ENCODE measurements at places on chromosomes 2 and 18.

- DNase-seq: no peak
These were observed 450.1 kb downstream of the SLC4A3 start for GRCh38 chr2:220077488-220077887.

DNA sequence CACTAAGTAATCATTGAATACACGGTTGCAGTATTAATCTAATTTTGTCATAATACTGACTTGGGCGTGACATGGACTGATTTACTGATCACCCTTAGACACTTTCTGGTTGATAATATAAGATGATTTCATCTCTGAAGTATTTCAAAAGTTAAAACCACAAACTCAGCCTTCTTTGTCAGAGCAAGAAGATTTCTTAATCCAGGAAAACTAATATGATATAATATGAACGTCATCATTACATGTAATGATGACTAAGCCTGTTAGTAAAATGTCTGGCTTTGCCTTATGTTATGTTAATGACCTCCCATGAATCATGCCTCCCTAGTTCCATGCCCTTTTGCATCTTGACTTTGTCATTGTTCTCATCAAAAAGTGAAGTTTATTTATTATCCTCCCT, 1325.0 kb upstream of the CDH2 start:
- DNase-seq: no peak

DNA sequence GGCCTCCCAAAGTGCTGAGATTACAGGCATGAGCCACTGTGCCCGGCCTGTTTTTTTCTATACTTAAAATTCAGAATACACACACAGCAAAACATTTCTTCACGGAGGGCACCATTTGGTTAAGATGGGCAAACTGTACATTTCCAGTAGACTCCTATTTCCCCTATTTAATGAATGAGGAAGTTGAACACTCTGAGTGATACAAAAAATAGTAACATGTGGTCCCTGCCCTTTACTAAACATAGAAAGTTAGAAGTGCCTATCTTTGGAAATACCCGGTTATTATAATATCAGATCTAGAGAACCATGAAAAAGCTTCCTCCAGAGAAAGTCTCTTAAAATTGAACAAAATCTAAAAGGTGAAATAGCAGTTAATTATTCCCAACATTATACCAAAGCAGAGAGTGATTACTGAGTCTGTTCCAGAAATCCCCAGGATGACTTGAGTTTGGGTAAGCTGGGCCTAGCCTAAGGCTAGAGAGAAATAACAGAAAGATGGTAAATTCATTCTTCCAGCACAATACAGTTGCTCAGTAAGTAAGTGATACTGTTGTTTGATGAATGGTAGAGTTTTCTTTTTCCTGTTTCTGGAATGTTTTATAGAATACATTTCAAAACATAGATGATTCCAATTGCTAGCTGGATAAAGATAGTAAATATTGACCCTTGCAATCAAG, 23.3 kb upstream of the RMC1 start:
- no peak for DNase-seq

- DNase-seq: no peak
These were observed 13.6 kb downstream of the NMS start for GRCh38 chr2:100483895-100484294.

DNA sequence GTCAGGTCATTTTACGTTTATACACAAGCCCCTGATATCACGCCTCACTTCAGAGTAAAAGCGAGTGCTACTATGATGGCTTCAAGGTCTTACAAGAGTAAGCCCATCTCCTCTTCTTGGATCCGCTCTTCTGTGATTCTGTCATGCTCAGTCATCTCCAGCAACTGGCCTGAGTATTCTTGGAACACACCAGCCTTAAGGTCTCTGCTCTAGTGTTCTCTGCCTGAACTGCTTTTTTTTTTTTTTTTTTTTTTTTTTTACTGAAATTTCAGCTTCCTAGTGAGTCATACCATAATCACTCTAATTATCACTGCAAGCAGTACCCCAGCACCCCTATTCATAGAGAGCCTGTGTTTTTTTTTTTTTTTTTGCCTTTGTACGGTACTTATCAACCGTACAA, 1228.9 kb downstream of the CNTNAP5 start:
- no peak for DNase-seq

DNA sequence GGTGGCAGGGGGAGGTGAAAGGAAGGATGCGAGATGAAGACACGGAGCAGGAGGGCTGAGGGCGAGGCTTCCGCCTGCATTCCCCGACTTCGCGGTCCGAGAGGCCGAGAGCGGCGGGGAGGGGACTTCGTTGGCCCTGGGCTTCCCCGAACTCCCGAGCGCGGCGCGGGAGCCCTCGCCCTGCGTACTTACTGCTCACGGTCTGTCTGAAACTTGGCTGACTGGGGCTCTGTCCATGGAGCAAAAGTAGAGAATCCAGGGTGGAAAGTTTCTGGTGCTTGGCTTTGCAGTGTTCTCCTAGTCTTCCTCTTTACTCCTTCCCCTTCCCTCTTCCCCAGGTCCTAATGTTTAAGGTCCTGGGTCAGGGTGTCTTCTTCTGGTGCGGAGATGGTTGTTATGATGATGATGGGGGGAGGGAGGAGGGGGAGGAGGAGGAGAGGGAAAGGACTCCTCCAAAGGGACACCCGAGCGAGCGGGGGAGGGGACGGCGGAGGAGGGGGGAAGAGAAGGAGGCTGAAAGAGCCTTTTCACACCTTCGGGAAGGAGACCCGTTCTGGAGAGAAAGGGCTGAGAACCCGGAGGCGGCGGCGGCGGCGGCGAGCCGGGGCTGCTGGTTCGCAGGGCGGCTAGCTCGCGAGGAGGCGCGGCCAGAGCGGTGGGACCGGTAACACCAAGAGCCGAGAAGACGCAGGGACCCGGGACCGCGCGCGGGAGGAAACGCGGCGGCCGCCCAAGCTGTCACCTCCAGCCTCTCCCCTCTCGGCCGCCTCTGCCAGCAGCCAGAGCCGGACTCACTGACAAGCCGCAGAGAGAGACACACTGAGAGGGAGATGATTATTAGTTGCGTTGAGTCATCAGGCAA, at the start of gene SATB2:
Gene SATB2, minus strand, starts transcription at position 793 of the 862 bp plus-strand sequence. CDS start 1,902 bp downstream, outside the sequence.
- DNase-seq: no peak

DNA sequence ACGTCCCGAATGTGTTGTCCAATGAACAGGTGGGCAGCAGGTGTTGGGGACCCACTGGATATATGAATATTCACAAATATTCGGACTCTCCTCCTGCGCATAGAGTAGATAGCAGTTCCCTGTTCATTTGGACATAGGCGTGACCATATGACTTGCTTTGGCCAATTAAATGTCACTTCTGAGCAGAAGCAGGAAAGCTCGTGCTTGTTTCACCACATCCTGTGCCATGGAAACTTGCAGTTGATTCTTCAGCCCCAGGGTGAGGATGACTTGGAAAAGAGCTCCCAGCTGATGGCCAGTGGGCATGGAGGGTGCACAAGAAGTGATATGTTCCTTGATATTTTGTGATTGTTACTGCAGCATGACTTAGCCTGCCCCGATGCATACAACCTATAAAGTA, 52.6 kb downstream of the PTPRM start:
- no peak for DNase-seq

DNA sequence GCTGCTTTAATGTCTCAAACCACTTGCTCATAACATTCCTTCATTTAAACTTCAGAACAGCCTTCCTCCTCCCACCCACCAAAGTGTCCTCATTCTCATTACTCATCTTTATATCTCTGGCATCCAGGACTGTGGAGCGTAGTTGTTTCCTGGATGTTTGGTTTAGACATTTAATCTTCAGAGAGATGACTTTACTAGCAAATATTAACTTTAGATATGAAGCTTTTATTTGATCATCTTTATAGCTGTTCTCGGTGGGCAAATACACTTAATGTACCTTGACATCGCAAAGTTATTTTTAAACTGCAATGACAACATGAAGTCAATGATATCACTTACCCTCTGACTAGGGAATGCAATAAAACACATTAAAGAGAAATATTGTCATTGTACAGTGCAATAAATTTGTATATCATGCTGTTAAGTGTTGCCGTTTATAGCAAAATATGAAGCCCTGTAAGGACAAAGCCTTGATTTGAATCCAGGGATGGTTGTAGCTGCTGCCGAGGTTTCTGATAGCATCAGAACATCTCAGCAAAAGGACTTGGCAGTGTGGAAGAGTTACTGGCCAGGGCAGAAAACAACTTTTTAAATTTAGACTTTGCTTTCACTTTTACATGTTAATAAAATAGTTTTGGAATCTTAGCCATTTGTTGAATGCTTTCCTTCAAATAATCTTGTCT, 4.6 kb upstream of the LAMA3 start:
- no peak for DNase-seq

DNA sequence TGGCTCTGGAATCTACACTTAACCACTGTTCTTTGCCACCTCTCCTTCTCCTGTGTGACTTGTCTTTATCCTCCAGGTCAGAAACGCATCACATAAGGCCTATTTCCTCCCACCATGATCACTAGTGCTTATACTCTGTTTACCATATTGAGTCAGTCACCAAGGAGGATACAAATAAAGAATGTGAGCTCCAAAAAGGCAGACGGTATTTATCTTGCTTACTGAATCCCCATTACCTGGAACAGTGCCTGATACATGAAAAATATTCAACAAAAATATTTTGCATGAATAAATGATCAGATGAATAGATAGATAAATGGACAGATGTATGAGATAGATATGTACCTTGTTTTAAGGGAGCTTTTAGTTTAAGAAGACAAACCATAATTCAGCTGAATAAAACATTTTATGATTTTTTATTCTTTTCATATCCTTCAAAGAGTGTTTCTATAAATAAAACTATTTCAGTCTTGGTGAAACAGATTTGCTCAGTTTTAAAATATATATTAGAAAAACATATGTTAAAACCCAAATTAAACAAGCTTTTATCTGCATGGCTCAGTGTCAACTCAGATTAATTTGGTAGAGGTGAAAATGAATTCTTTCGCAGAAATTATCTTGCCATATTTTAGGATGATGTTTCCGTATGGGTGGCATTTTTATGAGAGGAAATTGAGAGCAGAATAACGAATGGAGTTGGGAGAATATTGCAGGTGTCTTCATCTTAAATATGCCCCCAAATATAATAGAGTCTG, 799.9 kb downstream of the DCC start:
- DNase-seq: no peak

DNA sequence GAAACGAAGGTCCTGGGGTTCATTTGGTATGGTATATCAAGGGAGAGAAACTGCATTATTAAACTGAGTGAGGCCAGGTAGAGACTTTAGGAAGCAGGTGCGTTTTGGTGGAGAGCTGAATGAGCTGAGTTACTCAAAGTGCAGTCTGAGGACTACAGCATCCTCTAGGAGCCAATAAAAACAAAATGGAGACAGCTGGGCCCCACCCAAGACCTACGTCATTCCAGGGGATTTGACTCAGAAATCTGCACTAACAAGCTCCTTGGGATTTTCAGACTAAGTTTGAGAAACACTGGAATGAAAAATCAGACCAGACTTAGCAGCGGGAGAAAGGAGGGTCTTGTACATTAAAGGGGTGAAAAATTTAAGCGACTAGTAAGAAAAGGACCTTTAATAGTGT, 131.5 kb downstream of the UXS1 start:
- DNase-seq: no peak

GRCh38 chr18:58378411-58379379, 250.2 kb downstream of the ALPK2 start:
- DNase-seq: no peak

- DNase-seq: no peak
These were observed 24.5 kb downstream of the BCL2L11 start for GRCh38 chr2:111145103-111145760.

GRCh38 chr2:127055786-127056076, 51.2 kb downstream of the BIN1 start:
- no peak for DNase-seq

DNA sequence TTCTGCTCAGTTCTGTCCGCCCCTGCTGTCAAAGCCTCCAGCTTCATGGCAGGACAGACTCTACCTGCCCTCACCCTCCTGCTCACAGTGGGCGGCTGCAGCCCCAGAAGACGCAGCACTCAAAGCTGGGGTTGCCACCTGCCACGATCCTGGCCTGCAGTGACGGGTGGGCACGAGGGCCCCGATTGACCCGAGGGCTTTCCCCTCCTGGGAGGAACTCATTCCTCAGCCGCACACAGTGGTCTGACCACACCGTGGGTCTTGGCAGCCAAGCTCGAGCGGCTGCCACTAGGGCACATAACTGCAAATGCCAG, 47.1 kb downstream of the HS6ST1 start:
- no peak for DNase-seq

GRCh38 chr2:232889876-232890401, 19.9 kb downstream of the SNORC start:
- DNase-seq: no peak

GRCh38 chr2:120231564-120231973, 8.4 kb upstream of the TMEM185B start:
- DNase-seq: no peak

- DNase-seq: no peak
These were observed 153.3 kb upstream of the KYNU start for GRCh38 chr2:142724186-142724585.

DNA sequence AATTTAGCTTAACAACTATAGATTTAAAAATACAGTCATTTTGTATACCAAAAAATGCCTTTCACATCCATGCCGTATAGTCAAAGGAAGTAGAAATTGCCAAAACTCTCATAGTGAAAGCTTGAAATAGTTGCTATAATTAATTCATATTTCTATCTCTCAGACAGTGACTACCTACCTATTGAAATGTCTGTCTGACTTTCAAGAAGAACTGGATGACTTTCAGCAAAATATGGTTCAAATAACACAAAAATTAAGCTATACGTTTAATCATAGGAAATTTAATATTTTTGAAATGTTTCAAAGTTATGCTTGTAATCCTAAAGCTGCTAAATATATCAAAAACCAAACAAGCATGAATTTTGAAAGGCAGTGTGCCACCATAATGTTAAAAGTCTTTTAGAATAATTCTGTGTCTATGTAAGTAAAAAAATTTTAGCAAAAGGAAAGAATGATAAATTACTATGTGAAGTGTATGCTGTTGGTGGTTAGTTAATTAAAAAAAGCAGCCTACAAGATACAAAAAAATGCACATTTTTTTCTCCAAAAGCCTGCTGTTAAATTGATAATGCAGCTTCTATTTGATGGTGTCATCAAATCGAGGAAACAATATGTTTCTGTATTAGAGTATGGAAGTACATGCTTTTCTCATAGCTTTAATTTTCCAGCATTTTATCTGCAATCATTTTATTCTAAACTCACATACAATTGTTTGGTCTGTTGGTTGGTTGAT, 57.7 kb upstream of the ST6GAL2 start:
- no peak for DNase-seq

DNA sequence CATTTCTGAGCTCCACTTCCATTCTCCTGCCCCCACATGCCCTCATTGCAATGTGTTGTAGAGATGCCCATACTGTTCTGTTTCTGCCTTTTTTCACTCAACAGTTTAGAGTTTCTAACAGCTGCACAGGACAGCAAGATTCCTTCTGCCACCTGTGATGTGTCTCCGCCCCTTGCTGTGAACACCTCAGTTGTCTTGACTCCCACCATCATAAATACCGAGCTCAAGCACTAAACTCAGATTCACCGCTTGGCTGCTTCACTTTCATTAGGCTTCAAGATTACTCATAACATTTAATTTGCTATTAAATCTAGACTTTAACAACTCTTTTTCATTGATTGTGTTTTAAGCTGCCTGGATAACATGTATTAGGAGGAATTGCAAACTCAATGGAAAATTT, 141.0 kb downstream of the MAP2 start:
- no peak for DNase-seq

GRCh38 chr18:8221452-8221851, 387.8 kb upstream of the RAB12 start:
- DNase-seq: no peak

Measured in substantia nigra (tissue), 51 donors.